ENCODE measurements at places on chromosomes 11 and 22.

DNA sequence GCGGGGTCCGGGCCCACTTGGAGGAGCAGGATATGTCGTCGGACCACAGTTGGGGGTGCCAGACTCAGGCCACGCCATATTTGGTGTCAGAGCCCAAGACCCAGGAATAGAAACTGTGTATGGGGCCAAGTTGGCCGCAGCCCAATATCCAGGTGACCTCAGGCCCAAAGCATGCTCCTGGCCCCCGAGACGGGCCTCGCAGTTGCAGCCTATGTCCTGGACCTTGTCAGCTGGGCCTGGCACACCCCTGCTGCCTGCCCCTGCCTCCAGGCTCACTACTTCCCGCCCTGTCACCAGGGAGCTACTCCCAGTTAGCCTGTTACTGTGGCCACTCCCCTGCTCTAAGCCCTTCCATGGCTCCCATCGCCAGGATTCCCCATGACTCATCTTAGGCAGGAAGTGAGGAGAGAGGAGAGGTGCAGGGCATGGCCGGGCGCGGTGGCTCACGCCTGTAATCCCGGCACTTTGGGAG, 23.1 kb downstream of the A4GALT start:
- DNase-seq = no peak

GRCh38 chr11:47768101-47768612, 1.0 kb upstream of the FNBP4 start:
- peak; percentile 81 for DNase-seq

GRCh38 chr11:75509020-75509720, 16.6 kb downstream of the GDPD5 start:
- no peak for DNase-seq

GRCh38 chr11:118902336-118903203, 18.9 kb downstream of the CXCR5 start:
- peak; percentile 75 for DNase-seq

DNA sequence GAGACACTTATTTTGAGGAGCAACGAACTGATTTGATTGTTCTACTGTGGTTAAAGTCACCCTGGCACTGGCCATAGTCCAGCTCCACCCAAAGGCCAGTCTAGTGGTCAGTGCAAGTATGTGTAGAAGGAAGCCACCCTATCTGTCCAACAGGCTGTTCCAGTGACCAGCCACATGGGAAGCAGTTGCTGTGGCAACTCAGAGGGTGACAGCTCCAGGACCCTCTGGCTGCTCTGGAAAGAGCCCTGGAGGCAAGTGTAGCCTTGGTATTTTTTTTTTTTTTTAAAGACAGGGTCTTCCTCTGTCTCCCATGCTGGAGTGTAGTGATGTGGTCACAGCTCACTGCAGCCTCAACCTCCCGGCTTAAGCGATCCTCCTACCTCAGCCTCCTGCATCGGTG, 27.8 kb downstream of the LMO1 start:
- peak; percentile 17 for DNase-seq

DNA sequence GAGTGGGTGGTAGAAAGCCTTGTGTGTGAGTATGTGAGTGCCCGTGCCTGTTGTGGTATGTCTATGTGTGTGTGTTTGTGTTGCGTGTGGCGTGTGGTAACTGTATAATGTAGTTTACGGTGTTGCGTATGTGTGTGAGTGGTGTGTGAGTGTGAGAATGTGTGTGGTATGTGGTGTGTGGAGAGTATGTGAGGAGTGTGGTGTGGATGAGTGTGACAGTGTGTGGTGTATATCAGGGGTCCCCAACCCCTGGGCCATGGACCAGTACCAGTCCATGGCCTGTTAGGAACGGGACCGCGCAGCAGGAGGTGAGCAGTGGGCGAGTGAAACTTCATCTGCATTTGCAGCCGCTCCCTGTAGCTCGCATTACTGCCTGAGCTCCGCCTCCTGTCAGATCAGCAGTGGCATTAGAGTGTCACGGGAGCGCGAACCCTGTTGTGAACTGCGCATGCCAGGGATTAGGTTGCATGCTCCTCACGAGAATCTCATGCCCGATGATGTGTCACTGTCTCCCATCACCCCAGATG, 5.7 kb downstream of the UPK3A start:
- DNase-seq = no peak

- no peak for DNase-seq
Measured at GRCh38 chr11:128323381-128323780, 264.0 kb downstream of the ETS1 start.

- DNase-seq = peak; percentile 90
Measured at GRCh38 chr22:22753526-22754267, 109.3 kb downstream of the GGTLC2 start.

DNA sequence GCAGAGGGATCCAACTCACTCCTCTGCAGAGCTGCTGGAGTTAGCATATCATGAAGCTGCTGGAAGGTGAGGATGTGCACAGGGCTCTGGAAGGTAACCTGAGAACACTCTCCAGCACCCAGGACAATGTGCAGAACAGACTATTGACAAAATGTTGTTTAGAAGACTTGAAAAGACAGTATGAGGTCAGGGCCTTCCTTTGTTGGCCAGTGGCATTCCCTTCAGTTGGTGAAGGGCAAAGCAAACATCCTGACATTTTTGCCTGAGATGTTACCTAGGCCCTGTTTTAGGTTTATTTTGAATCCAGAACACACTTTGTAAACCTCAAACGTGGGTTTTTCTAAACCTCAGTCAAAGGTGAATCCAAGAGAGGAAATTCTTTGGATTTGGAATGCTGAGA, 67.8 kb downstream of the DEPDC5 start:
- DNase-seq = no peak

- DNase-seq = no peak
Measured at GRCh38 chr11:66417000-66417399, 3.8 kb upstream of the NPAS4 start.

Data from spleen (tissue), 13 donors.